Hepatocyte (in vitro differentiated cells): ENCODE measurements at places on chromosomes 2 and 18. TPM values are rescaled to one million over a fixed set of nuclear protein-coding genes. Genes with fewer than 3 reads are reported as not detected.

The TMEM37 gene
- 52.6 TPM in 2 replicates for total RNA-seq

The CD226 gene
- total RNA-seq: 0.07 and 0.16 TPM in 2 replicates

The LDLRAD4 gene
- total RNA-seq: 13.3 and 15.1 TPM in 2 replicates

The DQX1 gene
- 1.2 and 4.0 TPM in 2 replicates for total RNA-seq

The COBLL1 gene
- total RNA-seq: 146 TPM in 2 replicates

The BCL11A gene
- 11.6 and 14.4 TPM in 2 replicates for total RNA-seq

The TSGA10 gene
- total RNA-seq: 8.8 and 14.1 TPM in 2 replicates

The TLX2 gene
- not detected in 2 replicates for total RNA-seq

The CPLX4 gene
- not detected in 2 replicates for total RNA-seq

The DHRS9 gene
- 1.1 and 1.2 TPM in 2 replicates for total RNA-seq

The MC4R gene
- total RNA-seq: not detected in 2 replicates

The CPS1 gene
- total RNA-seq: 587 and 618 TPM in 2 replicates

The ZNF521 gene
- total RNA-seq: 13.3 and 16.3 TPM in 2 replicates

The PAIP2B gene
- 4.4 and 4.8 TPM in 2 replicates for total RNA-seq

The RNU2-63P gene
- total RNA-seq: not detected in 2 replicates

The SPATA3 gene
- total RNA-seq: not detected in 2 replicates

The NT5DC4 gene
- total RNA-seq: 1.2 and 2.7 TPM in 2 replicates

The DSC1 gene
- total RNA-seq: 0.30 and 0.56 TPM in 2 replicates

The SERPINB4 gene
- total RNA-seq: not detected in 2 replicates

The RAB31 gene
- total RNA-seq: 21.0 and 26.0 TPM in 2 replicates
